ENCODE measurements at places on chromosomes 1 and 21.

DNA sequence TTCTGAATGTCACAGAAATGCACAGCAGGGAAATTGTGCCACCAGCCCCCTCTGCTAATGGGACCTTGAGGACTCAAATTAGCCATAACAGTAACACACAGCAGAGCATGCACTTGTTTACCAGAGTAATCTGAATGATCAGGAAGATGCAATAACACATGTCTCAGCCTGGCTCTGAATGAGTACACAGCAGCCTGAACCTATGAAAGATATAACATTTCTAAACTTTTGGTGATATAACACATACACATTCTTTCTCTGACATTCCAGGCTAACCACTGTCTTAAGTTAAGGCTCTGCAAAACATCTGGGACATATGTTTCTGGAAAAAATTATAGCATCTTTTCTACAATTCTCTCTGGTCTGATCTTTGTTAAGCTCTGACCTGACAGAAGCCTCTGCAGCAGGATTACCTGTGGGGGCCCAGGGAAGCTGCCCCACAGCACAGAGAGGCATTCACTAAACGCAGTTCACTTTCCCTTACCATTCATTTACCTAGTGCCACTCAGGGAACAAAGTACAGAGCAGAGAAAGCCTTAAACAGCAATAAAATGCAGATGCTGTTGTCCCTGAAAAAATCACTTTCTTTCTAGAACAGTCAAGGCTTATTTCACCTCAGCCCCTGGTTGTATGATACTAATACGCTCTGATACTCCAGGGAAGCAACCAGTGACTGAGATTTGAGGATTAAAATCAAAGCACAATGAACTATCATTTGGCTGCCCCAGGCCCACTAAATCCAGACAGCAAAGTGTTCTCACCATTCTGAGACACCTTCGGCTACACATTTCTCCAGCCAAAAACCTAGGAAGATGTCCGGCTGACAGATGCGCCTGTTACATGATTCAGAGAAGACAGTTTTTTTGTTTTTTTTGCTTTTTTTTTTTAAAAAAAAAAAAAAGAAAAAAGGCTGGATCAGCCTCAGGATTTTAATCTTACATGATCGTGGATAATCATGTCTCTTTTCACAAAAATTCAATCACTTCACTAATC, 54.0 kb upstream of the CNN3 start:
- DNase-seq, result no peak

DNA sequence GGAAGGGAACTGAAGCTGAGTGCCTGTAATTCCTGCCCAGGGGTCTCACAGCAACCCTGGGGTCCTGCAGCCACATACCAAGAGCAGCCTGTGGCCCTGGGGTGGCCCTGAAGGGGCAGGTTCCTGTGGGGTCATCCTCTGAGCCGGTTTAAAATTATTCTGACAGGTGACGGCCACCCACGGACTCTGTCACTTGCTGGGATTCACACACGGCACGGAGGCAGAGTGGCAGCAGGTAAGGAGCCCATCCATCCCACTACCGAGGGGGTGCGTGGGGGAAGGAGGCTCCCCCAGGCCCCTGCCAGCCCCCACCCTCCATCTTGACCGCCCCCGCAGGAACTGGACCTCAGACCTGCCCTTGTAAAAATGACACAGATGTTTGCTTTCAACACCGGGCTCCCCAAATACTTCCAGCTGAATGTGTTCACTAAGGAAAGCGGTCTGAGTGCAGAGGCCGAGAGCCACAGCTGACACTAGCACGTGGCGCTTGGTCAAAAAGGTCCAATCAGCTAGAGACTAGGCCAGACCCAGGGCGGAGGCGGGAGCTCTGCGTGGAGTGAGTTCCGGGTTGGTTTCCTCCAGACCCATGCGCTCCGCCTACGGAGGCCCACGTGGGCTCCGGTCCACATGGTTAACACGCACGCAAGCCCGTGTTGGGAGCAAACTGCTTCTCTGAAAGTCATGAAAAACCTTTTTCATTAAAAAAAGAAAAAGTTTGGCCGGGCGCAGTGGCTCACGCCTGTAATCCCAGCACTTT, 10.0 kb downstream of the YBEY start:
- DNase-seq, result peak; percentile 28

GRCh38 chr1:182809414-182809957, 19.9 kb downstream of the NPL start:
- DNase-seq, result no peak

- no peak for DNase-seq
Observed at GRCh38 chr1:241310451-241310850, 46.6 kb downstream of the RGS7 start.

DNA sequence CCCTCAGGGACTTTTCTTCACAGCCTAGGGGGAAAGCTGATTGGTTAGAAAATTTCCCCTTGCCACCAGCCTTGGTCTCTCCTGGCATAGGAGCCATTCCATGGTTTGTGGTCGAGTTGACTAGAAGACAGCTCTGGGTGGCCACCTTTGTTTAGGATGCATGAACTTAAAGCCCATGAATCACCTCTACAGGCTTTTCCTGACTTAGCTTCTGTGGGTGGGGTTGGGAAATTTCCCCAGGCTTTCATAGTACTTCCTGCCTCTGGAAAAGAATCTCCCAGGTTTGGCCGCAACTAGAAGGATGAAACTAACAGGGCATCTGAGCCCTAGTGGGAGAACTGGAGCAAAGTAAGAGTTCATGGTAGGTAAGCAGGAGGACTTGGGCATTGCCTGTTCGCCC, 72.6 kb downstream of the SNRPE start:
- no peak for DNase-seq

DNA sequence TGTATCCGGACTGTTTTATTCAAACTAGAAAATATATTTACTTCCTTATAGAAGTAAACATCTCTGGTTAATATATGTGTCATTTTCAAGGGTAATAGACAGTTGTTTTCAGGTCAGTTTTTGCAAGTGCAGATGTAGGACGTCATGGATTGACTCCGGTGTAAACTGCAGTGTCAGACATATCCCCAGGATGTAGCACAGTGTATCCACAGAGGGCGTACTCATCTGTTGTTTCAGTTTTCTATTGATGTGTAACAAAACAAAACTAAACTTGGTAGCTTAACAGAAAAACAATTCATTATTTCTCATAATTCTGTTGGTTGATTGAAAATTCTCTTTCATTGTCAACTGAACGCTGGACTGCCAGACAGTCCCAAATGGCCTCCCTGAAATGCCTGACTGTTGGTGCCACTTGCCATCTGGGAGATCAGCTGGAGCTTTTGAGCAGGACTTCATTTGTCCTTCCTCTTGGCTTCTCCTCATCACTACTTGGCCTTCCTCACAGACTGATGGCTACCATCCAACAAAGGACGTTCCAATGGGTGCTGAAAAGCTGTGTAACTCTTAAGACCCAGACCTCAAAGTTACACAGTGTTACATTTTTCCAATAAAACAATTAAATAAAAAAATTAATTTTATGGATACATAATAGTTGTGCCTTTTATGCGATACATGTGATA, 181.6 kb downstream of the NCAM2 start:
- no peak for DNase-seq

DNA sequence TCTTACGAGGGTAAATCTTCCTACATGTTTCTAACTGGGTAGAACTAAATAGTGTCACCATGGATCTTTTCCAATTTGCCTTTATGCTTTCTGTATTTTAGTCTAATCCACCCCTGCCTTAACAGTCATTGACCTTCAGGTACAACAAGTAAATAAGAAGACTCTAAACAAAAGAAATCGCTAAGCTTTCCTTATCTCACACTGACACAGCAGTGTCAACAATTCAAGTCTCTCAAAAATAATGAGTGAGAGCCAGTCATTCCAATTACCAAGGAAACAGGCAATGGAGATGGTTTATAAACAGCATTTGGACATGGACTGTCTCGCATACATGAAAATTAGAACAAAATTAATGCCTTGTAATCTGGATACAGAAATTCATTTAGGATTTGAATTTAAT, 365.8 kb downstream of the VAV3 start:
- DNase-seq, result no peak

DNA sequence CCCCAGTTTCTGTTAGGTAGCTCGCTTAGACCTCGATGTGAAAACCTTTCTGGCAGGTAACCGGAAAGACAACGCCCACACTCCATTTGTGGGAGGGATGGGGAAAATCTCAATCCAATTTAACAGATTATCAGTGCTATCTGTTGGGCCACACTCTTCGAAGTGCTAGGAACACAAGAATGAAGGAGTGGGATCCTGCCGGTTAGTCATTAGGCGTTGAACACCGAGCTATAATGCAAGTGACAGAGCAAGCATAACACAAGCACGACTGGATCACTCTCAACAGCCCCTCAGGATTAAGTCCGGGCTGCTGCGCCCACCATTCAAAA, 531 bp downstream of the SNIP1 start:
- DNase-seq, result no peak

DNA sequence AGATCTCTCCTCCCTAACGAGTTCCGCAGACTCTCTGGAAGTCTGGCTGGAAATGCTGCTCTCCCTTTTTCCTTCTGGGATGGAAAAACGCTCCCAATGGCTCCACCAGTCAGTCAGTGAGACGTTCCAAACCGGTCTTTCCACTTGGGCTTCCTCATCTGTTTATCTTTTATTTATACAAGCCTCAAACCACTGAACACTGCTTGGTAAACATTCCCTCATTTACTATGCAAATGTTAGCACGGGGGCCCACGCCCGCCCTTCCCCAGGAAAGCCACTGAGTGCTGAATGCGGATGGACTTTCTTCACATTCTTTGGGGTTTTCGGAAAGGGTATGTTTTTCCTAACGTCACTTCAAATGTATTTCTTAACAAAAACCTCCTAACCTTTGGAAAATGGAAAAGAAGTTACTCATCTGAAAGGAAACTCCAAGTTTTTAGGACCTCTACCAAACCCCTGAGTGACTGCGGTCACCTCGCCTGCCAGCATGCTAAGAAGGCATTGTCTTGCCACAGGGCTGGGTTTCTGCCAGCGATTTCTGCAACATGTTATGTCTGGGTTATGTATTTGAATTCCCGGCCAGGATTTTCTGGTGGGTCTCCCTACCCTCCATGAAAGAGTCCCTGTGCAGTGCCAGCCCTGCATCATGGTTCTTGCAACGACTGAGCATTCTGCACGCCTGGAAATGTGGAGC, 14.0 kb upstream of the UMODL1 start:
- DNase-seq, result no peak

GRCh38 chr1:207647671-207648333, 2.9 kb downstream of the CR1L start:
- DNase-seq, result no peak

DNA sequence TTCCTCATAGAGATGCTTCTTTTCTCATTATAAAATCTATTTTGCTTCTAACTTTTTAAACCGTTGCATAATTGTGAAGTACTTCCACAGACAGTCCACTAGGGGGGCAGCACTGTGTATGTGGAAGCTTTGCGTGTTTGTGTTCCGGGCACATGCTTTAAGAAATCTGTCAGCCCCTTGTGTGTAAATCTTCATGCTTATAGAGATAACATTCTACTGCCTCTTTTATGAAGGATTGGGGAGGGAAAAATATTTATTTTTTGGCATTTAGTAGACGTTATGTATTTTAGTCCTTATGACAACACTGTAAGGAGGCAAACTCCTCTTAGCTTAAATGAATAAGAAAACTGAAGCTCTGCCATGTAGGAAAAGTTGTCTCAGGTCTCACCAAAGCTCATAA, 157.3 kb upstream of the PTGFR start:
- no peak for DNase-seq

- DNase-seq, result no peak
Observed at GRCh38 chr1:165303386-165303785, 53.1 kb downstream of the LMX1A start.

GRCh38 chr1:191929383-191929782, 228.9 kb upstream of the RGS18 start:
- DNase-seq, result no peak

DNA sequence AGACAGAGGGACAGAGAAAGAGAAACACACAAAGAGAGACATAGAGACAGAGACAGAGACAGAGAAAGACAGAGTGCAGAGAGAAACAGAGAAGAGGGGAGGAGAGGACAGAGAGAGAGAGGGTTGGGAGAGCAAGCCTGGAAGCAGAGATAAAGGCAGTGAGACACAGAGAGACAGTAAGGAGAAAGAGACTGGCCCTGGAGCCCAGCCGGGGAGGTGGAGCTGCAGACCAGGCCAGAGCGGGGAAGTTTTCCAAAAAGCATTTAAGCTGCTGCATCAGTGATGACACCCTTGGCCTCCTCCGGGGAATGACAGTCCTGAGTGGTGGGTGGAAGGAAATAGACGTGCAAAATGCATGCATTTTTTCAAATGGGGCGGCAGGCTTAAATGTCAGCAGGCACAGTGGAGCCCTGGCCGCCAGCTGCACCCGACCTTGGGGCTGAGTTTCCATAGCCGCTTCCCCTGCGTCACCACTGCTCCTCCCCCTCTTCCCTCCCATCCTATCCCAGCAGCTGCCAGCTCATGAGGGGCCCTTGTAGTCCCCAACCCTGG, 95.4 kb upstream of the KLHDC7A start:
- DNase-seq, result no peak

DNA sequence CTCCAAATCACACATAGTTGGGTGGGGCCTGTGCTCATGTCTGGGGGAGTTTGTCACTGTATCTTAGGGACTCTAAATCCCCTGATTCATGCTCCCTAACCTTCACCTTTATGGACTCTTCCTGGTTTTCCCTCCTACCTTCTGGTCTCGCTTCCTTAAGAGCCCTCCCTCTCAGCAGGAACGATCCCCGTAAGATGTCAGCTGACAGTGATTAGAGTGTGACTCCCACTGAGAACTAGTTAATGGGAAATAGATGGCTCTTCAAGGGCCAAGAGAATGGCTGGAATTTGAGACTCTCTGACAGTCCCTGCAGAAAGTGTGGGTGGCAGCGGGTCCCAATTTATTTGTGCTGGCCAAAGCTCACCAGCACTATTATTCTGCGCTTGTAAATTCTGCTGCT, 22.0 kb downstream of the LYPD8 start:
- no peak for DNase-seq

DNA sequence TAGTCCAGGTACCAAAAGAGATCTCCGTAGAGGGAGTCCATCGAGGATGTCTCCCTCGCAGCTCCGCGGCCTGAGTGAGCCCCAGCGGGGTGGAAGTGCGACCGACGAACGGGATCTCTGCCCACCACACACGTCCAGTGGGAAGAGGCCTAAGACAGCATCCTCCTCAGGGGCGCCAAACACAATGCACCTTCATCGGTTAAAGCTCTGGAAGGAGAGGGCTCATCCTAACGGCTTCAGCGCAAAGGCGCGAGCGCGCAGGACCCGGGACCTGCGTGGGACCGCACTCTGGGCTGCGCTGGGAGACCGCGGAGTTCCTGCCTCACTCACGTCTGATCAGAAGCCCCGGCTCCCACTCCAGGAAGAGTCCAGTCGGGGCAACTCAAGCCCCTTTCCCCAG, 7.6 kb downstream of the SLC25A24 start:
- no peak for DNase-seq

Data from anterior cingulate cortex (tissue), 58 donors.